ENCODE measurements at places on chromosomes 5 and 9. TPM values are rescaled to one million over a fixed set of nuclear protein-coding genes. Genes with fewer than 3 reads are reported as not detected.

MAPKAP1 gene
- 28.8 TPM for total RNA-seq

ANKDD1B gene
- total RNA-seq, result 0.98 TPM

CKMT2 gene
- 2.2 TPM for total RNA-seq

TRIM7 gene
- 1.7 TPM for total RNA-seq

SLIT3 gene
- 3.0 TPM for total RNA-seq

DBH gene
- total RNA-seq, result not detected

ARHGEF28 gene
- total RNA-seq, result 5.7 TPM

IFNA2 gene
- not detected for total RNA-seq

SEMA5A gene
- 17.9 TPM for total RNA-seq

CDC20B gene
- total RNA-seq, result 0.25 TPM

ZBTB6 gene
- total RNA-seq, result 59.7 TPM
